Urinary bladder (tissue), 4 donors: ENCODE measurements at places on chromosomes 2 and 18. TPM values are rescaled to one million over a fixed set of nuclear protein-coding genes. Genes with fewer than 3 reads are reported as not detected.

Gene DSG4
- not detected for polyA plus RNA-seq

Gene AMMECR1L
- 12.2 TPM for polyA plus RNA-seq

Gene SLC5A7
- 0.95 TPM for polyA plus RNA-seq

Gene RAB6C
- polyA plus RNA-seq, result 0.08 TPM

- DNase-seq, result no peak
Measured at GRCh38 chr2:213238753-213239495, 45.3 kb upstream of the SPAG16 start.

- no peak for DNase-seq
Measured at GRCh38 chr2:234419726-234420125, 77.2 kb downstream of the ARL4C start.

DNA sequence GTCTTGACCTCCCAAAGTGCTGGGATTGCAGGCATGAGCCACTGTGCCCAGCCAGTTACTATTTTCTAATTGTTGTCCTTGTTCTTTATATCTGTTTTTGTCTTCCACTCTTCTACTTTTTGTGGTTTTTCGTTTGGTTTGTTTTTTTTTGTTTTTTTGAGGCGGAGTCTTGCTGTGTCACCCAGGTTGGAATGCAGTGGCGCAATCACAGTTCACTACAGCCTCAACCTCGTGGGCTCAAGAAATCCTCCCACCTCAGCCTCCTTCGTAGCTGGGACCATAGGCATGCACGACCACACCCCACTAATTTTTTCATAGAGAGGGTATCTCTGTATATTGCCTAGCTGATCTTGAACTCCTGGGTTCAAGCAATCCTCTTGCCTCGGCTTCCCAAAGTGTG, 100.7 kb downstream of the EHBP1 start:
- DNase-seq, result no peak

- DNase-seq, result no peak
Measured at GRCh38 chr18:71583252-71583651, 960.9 kb downstream of the CBLN2 start.

DNA sequence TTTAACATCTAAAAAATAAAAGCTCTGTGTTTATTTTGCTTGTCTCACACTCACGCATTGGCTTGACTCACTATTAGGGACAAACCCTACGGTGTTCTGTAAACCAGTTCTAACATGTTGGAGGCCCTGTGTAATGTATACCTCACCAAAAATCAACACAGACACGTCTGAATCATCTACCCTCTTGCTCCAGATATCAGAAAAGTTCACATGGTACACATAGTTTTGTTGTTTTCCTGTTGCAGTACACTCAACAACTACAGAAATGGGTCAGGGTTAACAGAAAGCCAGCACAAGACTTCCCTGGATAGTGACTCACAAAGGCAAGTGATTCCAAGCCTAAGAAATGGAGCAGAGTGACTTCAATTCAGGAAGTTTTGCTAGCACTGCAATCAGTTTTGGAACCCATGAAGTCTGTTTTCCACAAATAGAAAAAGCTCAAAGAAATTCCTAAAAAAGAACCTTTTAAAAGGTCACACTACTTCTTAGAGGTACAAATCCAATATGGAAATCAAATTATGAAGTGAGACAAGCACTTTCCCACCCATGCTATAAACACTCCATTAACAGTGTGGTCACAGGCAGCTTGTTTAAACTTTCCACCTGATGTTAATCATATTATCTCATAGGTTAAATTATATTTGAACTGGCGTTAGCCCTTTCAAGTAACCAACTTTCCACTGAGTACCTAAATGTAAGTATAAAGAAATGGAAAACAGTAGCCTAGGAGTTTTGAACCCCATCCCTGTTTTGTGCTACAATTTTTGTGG, 87.4 kb downstream of the GAREM1 start:
- peak; percentile 74 for DNase-seq
